ENCODE measurements at places on chromosomes 3 and 15. TPM values are rescaled to one million over a fixed set of nuclear protein-coding genes. Genes with fewer than 3 reads are reported as not detected.

IFT122 gene
- 23.9 TPM for total RNA-seq

LDHAL6B gene
- total RNA-seq = not detected

NRROS gene
- 3.2 TPM for total RNA-seq

MYO9A gene
- total RNA-seq = 36.9 TPM

DNA sequence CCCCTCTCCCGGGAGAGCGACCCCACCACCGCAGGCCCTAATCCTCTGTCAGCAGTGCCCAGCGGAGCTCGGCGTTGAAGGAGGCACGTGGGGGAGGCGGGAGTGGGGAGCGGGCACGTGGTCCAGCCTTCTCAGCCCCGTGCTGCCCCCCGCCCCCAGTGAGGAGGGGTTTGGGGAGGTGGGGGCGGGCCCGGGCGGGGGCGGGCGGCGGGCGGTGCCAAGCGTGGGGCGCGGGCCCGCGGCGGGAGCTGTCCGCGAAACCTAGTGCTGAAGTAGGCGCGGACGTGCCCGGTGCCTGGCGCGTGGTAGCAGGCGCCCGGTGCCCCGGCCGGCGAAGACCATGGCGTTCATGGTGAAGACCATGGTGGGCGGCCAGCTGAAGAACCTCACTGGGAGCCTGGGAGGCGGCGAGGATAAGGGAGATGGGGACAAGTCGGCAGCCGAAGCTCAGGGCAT, at the start of gene CPLX3:
Gene CPLX3 (plus strand): TSS at position 264 of the 456 bp plus-strand sequence. CDS start 77 bp downstream, at position 341.
- no peaks in the 10 kb centered on the region for H3K36me3 ChIP-seq
- peaks cover 30% of the 10 kb centered on the region for H3K27me3 ChIP-seq
- H3K4me3 ChIP-seq = no peak within 1 kb of the TSS
- no peaks in the 10 kb centered on the region for H3K4me1 ChIP-seq

GRCh38 chr15:64763021-64763420, 12.4 kb downstream of the RBPMS2 start:
- H3K27ac ChIP-seq = peak overlapping the region; percentile 84
- no peaks in the 10 kb centered on the region for H3K36me3 ChIP-seq
- no peaks in the 10 kb centered on the region for H3K27me3 ChIP-seq
- H3K4me1 ChIP-seq = peaks cover 65% of the 10 kb centered on the region
- no peak for DNase-seq

DNA sequence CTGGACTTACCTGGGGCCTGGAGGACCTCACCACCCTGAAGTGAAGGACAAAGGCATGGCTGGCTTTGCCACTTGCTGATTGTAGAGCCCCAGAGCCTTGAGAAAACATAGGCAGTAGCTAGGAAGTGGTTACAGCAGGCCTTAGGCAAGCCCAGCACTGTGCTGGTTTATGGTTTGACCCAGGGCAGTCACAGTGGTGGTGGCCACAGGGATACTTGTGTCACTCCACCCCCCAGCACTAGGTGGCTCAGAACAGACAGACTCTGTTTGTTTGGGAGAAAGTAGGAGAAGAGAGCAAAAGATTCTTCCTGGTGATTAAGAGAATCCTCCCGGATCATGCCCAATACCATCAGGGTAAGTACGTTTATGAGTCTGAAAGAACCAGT, 13.2 kb upstream of the COL8A1 start:
- DNase-seq = no peak
- H3K4me3 ChIP-seq = no peak overlapping the region
- no peaks in the 10 kb centered on the region for H3K4me1 ChIP-seq
- H3K36me3 ChIP-seq = no peaks in the 10 kb centered on the region
- no peak overlapping the region for H3K27ac ChIP-seq
- H3K27me3 ChIP-seq = no peaks in the 10 kb centered on the region

DNA sequence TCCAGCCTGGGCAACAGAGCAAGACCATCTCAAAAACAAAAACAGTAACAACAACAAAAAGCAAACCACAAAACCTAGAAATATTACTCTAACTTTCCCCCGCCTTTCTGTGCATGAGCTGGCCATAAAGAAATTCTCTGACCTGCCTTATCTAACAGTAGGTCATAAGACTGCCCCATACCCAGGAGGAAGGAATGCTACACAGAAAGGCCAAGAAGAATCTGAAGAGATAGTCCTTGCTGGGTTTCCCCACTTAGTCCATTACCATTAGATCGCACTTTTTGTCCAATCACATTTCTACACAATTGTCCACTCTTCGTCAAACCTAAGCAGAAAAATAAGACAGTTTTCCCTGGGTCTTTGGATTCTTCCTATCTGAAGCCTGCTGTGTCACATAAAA, 23.5 kb downstream of the CIAO2A start:
- no peak overlapping the region for H3K27ac ChIP-seq
- no peak overlapping the region for H3K4me3 ChIP-seq
- peaks cover 39% of the 10 kb centered on the region for H3K36me3 ChIP-seq
- DNase-seq = no peak
- H3K27me3 ChIP-seq = no peaks in the 10 kb centered on the region
- peaks cover 15% of the 10 kb centered on the region for H3K4me1 ChIP-seq

- no peak for DNase-seq
- no peaks in the 10 kb centered on the region for H3K36me3 ChIP-seq
- no peak overlapping the region for H3K27ac ChIP-seq
- no peak overlapping the region for H3K4me3 ChIP-seq
Observed at GRCh38 chr3:159059395-159059794, 257.5 kb downstream of the MFSD1 start.

DNA sequence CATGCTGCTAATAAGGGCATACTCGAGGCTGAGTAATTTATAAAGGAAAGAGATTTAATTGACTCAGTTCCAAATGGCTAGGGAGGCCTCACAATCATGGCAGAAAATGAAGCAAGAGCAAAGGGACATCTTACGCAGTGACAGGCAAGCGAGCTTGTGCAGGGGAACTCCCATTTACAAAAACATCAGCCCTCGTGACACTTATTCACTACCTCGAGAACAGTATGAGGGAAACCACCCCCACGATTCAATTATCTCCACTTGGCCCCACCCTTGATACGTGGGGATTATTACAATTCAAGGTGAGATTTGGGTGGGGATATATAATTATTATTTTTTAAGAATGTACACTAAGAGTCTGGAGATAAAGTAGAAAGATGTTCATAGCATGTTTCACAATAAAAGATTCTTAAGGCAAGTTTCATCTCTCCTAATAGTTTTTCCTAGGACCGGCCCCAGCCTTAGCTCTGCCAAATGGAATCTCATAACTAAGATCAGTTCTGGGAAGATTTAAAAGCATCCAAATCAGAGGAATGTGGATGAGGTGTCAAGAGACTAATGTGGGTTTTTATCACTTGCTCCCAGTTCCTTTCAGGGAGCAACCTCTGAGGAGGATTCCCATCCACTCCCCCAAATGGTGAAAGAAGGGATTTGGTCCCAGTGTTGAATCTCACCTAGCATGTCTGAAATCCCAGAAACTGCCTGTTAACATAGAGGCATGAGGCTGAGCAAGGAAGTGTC, 221.0 kb downstream of the ZMAT3 start:
- H3K4me3 ChIP-seq = no peak overlapping the region
- no peaks in the 10 kb centered on the region for H3K27me3 ChIP-seq
- no peaks in the 10 kb centered on the region for H3K36me3 ChIP-seq
- no peak for DNase-seq
- H3K27ac ChIP-seq = no peak overlapping the region
